ENCODE measurements at places on chromosomes 11 and 22.

GRCh38 chr11:78290293-78291176, 101.8 kb downstream of the USP35 start:
- no peak for DNase-seq

GRCh38 chr11:16367252-16367651, 10.9 kb upstream of the SOX6 start:
- no peak for DNase-seq

GRCh38 chr11:119788911-119789560, 60.0 kb upstream of the NECTIN1 start:
- DNase-seq = no peak

GRCh38 chr11:40321537-40321936, 1137.9 kb downstream of the LRRC4C start:
- no peak for DNase-seq

Data from HCT116 (cell line).